Stimulated activated CD8-positive, alpha-beta memory T cell treated with anti-CD3 and anti-CD28 coated beads, Interleukin-15, amount 100 ng/mL, for 48 hours (primary cell): ENCODE measurements at places on chromosomes 7 and 10.

- no peak for DNase-seq
Measured at GRCh38 chr7:139329119-139329518, 12.0 kb upstream of the FMC1 start.

- no peak for DNase-seq
Measured at GRCh38 chr7:140036224-140036962, 26.4 kb downstream of the PARP12 start.

DNA sequence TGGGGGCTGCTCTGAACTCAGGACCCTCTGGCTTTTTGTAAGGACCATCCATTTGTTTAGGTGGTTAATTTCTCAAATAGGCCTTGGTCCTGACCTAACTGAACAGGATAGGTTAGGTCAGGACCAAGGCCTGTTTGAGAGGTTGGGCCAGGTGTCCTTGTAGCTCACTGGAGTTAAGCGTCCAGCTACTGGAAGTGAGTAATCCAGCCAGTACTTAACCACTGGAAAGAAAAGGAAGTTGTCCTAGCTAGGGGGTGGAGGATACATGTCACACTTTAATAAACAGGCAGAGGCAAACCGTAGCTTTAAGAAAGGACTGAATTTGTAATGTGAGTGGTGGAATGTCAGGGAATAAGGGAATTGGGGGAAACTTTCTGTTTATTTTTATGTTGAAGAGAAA lies 96.0 kb downstream of the GPR85 start:
- no peak for DNase-seq

- no peak for DNase-seq
Measured at GRCh38 chr10:94423627-94424026, 21.3 kb downstream of the TBC1D12 start.

DNA sequence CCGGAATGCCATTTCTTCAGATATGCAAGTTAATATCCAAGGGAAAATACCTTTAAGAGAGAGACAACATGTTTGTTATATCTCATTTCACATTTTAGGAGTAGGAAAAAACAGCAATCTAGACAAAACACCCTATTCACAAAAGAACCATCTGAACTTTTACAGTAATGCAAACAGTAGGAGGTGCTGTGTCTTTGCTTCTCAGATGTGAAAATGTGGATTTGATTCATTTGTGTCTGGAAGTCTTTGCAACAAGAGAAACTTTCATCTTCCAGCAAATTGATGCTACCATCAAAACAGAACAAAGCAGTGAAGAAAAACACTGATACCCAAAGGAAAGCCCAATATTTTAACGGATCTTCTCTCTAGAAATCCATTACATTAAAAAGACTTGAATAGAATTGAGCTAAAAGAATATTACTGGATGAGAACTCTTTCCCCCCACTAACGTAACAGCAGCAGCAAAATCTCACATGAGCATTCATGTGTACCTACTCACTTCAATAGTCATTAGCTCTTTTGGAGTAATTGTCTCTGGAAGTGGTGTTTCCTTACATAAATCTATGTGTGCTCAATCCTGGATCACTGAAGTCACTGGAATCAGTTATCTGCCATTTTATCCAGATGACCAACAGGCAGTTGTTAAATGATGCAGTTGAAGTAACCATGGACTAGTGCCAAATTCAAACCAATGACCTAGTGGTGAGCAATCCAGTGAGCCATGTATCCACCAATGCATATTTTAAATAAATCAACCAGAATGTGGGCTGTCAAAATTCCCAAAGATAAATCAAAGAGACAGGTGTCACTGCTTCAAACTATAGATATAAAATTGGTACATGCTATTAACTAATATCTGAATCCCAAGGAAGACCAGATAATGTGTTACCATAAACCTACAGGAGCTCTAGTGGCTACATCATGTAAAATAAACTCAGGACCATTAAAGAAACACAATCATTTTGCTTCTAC lies 1.8 kb downstream of the SEMA3C start:
- no peak for DNase-seq

DNA sequence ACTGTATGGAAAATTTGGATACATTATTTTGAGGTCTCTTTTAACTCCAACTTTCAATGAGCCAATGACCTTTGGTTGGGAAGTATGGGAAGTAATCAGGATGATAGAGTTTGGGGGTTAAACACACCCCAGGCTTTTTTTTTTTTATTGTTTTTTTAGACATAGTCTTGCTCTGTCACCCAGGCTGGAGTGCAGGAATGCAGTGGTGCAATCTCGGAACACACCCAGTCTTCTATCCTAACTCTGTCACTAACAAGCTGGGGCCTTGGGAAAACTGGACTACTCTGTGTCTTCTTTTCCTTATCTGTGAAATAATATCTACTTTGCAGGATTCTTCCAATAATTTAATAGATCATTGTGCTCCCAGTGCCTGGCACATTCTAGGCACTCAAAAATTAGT lies 37.6 kb upstream of the AGBL3 start:
- no peak for DNase-seq

GRCh38 chr7:83270407-83270806 lies 107.7 kb upstream of the PCLO start:
- no peak for DNase-seq

DNA sequence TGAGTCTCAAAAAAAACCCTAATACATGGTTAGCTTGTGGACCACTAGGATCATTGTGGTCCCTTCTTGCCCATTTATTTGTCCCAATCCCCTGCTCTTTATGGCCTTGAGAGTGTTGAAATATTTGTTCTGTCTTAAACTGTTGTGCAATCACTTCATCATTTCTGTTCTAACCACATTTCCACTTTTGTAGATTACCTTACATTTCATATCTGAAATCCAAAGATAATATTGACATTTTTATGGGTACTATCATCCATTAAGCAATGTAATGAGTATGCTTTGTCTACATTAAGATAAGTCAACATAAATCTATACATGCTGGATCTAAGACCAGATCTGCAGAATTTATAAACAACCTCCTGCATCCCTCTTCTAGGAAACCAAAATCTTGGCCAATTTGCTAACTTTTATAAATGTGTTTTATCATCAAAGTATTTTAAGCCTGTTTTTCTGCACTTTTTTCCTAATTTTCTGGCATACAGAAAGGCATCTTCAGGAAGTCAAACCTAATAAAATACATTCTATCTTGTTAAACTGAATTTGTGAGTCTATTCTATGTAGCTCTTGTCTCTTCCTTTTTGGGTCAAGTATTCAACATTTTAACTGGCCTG lies 359.4 kb upstream of the CELF2 start:
- DNase-seq, result no peak

GRCh38 chr10:14691359-14691758 lies 83.3 kb downstream of the FAM107B start:
- DNase-seq, result no peak

- DNase-seq, result no peak
Measured at GRCh38 chr10:101442456-101442800, 88.5 kb downstream of the BTRC start.

GRCh38 chr7:151914051-151914450 lies 37.1 kb upstream of the PRKAG2 start:
- DNase-seq, result no peak

- DNase-seq, result no peak
Measured at GRCh38 chr7:20030417-20030816, 186.8 kb downstream of the MACC1 start.

- no peak for DNase-seq
Measured at GRCh38 chr7:120014925-120015465, 258.0 kb upstream of the KCND2 start.

DNA sequence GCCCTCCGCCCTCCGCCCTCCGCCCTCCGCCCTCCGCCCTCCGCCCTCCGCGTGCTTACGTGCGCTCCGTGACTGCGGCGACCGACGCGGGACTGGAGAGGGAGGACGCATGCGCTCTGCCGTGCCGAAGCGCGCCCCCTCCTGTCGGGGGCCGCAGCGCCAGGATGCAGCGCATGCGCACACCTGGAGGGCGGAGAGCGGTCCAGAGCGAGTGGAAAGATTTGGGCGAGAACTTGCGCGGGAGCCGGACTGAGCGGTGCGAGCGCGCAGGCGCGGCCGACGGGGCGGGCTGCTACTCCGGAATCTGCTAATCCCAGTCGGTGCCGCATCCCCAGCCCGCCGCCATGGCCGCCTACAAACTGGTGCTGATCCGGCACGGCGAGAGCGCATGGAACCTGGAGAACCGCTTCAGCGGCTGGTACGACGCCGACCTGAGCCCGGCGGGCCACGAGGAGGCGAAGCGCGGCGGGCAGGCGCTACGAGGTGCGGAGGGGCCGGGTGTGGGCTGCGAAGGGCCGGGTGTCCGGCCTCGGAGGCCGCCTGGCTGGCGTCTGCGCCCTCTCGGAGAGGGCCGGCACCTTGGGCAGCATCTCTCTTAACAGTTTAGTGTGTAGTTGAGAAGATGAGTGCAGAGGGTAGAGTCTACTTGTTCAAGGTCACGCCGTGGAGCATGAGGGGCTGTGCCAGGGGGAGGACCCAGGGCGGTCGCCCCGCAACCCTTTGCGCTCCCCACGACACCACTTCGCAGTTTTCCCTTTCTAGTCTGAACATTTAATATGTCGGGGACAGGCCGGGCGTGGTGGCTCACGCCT lies at the start of gene PGAM1:
Gene PGAM1 (plus strand): TSS at position 228 of the 812 bp plus-strand sequence. CDS start 117 bp downstream, at position 345.
- DNase-seq, result peak; percentile 96

- no peak for DNase-seq
Measured at GRCh38 chr10:103998805-103999204, 31.9 kb downstream of the SLK start.

- DNase-seq, result no peak
Measured at GRCh38 chr7:114740095-114740494, 181.8 kb upstream of the MDFIC start.

- no peak for DNase-seq
Measured at GRCh38 chr7:115593111-115593510, 437.5 kb downstream of the TFEC start.

- DNase-seq, result no peak
Measured at GRCh38 chr10:76778914-76779795, 858.5 kb downstream of the KCNMA1 start.

DNA sequence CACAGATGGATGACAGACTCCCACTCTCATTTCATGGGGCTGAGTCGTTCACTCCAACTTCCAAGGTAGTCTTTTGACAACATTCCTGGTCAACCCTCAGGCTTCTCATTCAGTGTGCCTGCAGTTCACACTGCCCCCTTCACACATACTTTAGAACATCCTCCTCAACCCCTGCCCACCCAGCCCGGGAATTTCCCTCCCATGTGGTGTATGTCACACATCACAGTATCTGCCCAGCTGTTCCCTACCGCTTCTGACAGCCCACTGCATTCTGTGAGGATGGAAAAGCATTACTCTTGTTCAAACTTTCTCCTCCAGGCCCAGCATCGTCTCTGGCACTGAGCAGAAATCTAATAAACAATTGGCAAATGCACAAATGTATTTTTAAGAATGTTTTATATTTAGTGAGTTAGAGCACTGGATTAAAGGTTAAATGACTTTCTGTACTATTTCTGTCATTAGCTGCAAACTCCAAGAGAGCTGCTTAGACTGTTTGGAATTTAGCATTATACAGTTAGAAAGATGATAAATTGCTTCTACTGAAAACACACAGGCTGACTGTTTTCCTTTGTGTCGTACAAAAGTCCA lies 110.4 kb downstream of the SFMBT2 start:
- DNase-seq, result no peak

DNA sequence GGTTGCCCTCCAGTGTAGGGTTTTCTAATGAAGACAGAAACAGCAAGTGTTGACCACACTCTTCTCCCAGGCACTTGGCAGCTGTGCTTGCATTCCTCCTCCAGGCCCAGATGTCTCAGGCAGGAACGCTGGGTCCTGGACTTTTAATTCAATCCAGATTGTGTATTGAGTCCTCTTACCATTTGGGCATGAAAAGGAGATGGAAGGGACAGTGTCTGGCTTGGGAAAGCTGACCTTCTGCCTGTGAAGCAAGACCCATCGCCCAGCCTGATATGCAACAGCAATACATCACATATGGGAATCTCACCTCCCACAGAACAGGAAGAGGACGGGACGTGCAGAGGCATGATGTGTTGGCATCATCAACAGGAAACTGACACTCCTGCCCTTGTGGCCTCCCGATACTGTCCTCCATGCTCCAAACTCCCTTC lies 174.4 kb upstream of the LYZL2 start:
- no peak for DNase-seq

- DNase-seq, result no peak
Measured at GRCh38 chr7:150989456-150989855, 1.4 kb upstream of the NOS3 start.

- no peak for DNase-seq
Measured at GRCh38 chr7:139896831-139897230, 67.8 kb downstream of the TBXAS1 start.

- DNase-seq, result peak; percentile 11
Measured at GRCh38 chr10:14389981-14390590, 59.4 kb upstream of the FRMD4A start.

GRCh38 chr7:39609113-39609934 lies 14.0 kb upstream of the RALA start:
- no peak for DNase-seq

DNA sequence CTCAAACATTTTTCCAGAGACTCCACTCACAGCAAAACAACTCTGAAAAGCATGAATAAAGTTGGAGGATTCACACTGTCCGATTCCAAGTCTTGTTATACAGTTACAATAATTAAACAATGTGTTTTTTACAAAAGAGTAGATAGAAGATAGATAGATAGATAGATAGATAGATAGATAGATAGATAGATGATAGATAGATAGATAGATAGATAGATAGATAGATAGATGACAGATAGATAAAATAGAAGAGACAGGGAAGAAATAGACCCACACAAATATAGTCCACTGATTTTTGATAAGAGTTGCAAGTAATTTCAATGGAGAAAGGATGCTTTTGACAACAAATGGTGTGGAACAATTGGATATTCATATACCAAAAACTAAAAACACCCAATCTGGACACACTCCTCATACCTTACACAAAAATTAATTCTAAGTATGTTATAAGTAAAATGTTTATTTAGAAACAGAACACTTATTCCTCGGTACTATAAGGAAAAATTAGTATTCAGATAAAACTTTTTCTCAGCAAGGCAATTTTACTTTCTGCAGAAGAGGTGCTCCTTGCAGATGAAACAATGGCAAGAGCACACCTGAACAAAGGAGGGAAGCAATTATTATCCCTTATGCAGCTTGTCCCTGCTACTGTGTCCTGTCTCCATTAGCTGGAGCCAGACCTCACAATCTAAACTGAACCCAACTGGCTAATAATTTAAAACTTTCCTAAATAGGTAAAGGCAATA lies 5.7 kb upstream of the TAS2R39 start:
- no peak for DNase-seq

GRCh38 chr7:94980418-94981142 lies 73.2 kb downstream of the PPP1R9A start:
- DNase-seq, result no peak

DNA sequence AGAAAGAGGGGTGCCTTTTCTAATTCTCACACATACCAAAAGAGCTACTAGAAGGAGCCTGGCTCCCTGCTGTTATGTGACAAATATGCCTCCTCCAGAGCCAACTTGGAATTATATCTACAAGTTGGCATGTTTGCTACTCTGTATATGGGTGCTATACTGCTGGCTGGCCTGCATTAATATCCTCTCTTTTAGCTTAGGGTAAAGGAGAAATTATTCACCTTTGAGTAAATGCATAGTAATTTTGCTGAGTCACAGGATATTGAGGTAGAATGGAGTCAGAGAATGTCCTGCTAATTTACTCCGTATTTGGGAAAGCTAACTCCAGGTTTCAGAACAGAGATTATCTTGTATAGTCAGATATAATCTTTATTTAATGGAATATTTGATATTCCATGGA lies 24.2 kb upstream of the LIPN start:
- DNase-seq, result no peak
